Activated CD4-positive, alpha-beta memory T cell treated with anti-CD3 and anti-CD28 coated beads for 36 hours (primary cell): ENCODE measurements at places on chromosomes 13 and 19. TPM values are rescaled to one million over a fixed set of nuclear protein-coding genes. Genes with fewer than 3 reads are reported as not detected.

Gene ZNF541
- 0.07 TPM for total RNA-seq

Gene PTH2
- total RNA-seq: not detected

Gene SPC24
- 70.3 TPM for total RNA-seq

Gene GRIK5
- 0.73 TPM for total RNA-seq

Gene PALM
- total RNA-seq: 0.17 TPM

Gene SWSAP1
- total RNA-seq: 1.7 TPM

Gene CD22
- total RNA-seq: 0.75 TPM
